ENCODE measurements at places on chromosomes 2 and 18.

- no peak for DNase-seq
Observed at GRCh38 chr18:24658302-24658701, 197.9 kb downstream of the HRH4 start.

DNA sequence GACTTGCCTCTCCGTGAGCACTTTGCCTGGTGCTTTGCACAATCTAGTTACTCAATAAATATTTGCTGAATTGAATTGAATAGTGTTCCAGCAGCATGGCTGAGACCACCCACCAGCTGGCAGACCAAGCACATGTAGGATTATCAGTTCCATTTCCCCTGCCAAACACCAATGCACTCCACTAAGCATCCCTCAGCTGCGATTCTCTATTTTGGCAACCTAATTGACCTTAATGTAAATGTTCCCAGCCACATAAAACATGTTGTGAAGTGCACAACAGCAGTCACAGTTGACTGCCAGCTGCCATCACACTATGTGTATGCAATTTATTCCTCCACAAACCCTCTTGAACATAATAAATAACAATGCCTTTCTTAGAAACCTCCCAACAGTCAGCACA is 1879.4 kb upstream of the PIK3C3 start:
- DNase-seq: no peak

DNA sequence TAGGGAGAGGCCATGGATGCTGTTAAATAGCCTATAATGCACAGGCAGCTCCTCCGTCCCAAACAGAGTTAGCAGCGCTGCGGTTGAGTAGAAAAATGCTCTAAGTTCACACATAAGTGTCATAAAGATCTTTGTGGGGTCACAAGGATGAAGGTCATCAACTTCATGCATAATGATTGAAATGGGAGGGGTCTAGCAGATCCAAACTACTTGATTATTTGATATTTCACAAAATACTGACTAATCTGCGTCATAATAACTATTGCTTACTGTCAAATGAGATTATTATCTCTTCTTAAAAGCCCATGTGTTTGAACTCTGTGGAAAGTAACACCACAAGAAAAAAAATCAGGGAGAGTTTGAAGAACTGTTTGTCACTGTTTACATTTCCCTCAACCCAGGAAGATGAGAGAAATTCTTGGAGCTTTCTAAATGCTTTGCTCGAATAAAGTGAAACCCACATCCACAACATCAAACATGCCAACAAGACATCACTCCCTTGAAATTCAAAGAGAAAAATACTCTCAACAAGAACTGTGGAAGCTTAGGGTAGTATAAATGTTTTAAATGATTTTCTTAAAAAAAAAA is 50.5 kb upstream of the CREB1 start:
- DNase-seq: no peak

- DNase-seq: no peak
Observed at GRCh38 chr18:64142904-64143303, 6.0 kb downstream of the LINC00305 start.

- no peak for DNase-seq
Observed at GRCh38 chr2:170122883-170123547, 54.9 kb upstream of the MYO3B start.

DNA sequence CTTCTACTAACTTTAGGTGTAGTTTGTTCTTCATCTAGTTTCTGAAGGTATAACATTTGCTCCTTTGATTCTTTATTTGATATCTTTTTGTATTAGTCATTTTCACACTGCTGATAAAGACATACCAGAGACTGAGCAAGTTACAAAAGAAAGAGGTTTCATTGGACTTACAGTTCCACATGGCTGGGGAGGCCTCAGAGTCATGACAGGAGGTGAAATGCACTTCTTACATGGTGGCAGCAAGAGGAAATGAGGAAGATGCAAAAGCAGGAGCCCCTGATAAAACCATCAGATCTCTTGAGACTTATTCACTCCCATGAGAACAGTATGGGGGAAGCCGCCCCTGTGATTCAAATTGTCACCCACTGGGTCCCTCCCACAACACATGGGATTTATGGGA is 544.4 kb upstream of the DSEL start:
- DNase-seq: no peak

DNA sequence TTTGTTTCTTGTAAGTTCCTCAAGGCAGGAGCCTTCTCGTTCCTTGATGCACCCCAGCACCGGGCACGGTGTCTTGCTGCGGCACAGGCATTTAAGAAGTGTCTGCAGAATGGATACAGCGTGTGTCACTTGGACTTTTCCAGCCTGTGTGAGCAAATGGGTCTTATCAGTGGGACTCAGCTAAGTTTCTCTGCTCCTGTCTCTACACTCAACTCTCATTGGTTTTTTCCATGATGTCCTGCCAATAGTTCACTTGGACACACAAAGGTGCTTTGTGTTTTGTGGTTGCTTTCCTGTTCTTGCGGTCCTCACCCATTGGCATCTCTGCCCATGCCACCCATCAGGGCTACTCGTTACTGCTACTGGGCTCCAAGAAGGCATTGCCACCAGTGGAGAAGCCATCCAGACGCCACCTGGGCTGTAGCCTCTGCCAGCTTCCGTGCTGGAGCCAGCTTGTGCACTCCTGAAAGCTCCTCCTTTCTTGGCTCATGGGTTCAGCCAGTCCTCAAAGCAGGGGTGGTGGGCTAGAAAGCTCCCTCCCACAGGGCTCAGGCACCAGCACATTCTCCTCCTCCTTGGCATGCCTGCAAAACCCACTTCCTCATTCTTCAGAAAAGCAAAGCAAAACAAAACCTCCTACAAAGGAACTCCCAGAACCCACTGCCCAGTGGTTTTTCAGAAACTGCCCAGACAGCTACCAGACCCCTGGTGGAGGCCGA is 41.4 kb downstream of the IL1R2 start:
- no peak for DNase-seq

DNA sequence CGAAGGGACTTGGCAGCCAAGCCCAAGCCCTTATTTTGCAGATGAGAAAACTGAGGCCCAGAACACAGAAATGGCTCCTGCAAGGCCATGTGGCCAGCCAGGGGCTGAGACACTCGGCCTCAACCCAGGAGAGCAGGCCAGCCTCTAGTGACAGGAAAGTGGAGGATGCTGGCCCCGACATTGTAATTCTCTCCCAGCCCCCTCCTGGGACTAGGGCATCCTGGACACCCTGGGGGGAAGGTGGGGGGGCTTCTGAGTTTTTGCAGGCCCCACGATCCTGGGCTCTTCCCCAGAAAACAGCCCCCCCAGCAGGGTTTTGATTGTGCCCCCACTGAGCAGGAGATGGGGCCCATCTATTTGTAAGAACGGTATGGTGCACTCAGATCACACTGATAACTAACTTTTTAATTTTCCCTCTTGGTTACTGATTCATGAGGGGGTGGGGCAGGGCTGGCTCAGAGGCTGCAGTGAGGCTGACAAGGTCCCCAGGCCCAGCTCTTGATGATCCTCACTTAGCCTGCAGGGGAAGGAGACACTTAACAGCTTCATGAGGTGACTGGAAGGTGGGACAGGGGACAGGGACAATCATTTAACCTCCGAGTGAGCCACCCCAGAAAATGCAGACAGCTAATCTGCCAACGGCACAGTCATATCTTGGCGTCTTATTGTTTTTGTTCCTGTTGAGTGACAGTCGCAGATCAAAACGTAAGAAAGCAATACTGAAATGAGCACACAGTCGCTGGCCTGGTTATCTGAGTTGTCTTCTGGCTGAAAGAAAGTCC is 18.9 kb downstream of the SMAD7 start:
- DNase-seq: no peak

- no peak for DNase-seq
Observed at GRCh38 chr2:18934886-18935285, 345.5 kb upstream of the NT5C1B start.

- DNase-seq: no peak
Observed at GRCh38 chr18:58148954-58149471, 105.0 kb downstream of the NEDD4L start.

DNA sequence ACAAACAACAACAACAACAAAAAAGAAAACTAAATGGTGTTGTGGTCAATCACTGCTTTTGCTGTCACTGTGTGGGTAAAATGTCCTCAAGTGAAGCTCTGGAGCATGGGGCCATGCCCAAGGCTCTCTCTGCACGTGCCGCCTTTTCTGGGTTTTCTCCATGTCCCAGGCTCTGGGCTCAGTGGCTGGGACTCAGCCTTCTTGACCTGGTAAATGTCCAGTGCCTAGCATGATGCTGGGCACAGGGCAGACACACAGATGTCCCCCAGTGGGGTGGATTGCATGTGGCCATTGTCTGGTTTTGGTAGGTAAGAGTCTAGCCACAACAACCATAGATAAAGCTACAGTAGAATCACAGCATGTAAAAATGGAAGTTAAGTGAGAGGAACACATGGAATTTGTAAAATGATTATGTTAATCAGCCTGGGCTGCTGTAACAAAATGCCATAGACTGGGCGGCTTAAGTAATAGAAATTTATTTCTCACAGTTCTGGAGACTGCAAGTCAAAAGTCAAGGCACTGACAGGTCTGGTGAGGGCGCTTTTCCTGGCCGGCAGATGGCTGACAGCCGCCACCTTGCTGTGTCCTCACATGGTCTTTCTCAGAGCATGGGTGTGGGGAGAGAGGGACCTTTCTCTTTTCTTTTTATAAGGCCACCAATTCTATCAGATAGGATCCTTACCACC is 174.4 kb downstream of the ACOXL start:
- no peak for DNase-seq

DNA sequence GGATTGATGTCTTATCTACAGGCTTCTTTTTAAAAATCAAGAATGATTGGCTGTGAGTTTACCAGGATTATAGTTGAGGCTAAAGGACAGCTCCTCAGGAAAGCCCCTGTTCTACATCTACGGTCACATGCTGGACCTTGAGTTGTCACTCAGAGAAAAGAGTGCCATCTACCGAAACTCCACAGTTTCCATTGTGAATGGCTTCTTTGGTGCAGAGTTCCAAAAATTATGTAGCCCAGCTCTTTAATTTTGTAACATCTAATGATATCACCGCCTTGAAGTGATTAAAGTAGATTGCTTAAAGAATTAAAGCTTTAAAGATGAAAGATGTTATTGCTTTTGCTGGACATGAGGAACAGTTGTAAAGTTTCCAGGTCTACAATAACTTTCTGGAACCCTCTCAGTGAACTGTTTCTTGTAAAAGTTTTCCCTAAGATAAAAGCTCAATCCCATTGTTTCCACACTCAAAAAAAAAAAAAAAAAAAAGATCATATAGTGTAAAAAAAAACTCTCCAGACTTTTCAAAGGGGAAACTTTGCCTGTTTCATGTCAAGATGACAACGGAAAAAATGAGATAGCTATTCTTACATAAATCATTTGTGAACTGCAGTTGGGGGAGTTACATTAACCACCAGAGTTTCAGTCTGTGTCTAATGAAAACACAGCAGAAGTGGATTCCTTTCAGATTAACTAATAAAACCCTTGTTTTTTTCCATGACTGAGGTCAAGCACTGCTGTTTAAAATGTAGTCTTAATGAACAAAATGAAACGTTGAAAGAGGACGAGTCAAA is 4.3 kb downstream of the COL3A1 start:
- no peak for DNase-seq

GRCh38 chr18:13216092-13216582 is 2.4 kb upstream of the LDLRAD4 start:
- no peak for DNase-seq

GRCh38 chr18:53114441-53114840 is 774.4 kb downstream of the DCC start:
- DNase-seq: no peak

- no peak for DNase-seq
Observed at GRCh38 chr2:228355897-228356296, 174.4 kb upstream of the SPHKAP start.

Data from stimulated activated CD8-positive, alpha-beta memory T cell treated with anti-CD3 and anti-CD28 coated beads, Interleukin-15, amount 100 ng/mL, for 4 hours (primary cell).